Stimulated activated CD8-positive, alpha-beta memory T cell treated with anti-CD3 and anti-CD28 coated beads, Interleukin-7, amount 100 ng/mL, for 4 hours (primary cell): ENCODE measurements at places on chromosomes 5 and 9.

GRCh38 chr9:137162505-137163364, 7.1 kb downstream of the LRRC26 start:
- DNase-seq, result no peak

DNA sequence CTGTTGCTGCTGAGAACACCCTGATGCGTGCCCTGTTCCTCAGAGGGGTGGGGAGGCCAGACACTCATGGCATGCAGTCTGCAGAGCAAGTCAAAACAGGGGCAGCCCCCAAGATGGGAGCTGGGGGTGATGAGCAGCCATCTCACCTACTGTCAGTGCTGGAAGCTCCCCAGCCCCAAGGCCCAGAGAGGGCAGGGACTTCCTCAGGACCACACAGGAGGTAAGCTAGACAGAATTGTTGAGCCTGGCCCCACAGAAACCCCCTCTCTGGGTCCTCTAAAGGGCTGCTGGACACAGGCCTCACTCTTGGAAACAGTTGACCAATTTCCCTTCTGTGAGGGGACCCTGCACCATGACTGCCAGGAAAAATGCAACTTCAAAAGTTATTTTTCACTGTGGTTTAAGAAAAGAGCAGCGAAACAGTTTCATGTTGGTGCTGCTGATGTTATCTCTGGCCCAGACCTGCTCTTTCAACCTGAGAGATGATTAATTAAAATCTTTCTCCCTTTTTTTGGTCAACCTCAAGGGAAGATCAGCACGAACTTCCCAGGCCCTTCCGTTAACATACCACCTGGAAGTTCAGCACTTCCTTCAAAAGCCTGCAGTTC, 9.6 kb downstream of the CSF2 start:
- DNase-seq, result no peak

DNA sequence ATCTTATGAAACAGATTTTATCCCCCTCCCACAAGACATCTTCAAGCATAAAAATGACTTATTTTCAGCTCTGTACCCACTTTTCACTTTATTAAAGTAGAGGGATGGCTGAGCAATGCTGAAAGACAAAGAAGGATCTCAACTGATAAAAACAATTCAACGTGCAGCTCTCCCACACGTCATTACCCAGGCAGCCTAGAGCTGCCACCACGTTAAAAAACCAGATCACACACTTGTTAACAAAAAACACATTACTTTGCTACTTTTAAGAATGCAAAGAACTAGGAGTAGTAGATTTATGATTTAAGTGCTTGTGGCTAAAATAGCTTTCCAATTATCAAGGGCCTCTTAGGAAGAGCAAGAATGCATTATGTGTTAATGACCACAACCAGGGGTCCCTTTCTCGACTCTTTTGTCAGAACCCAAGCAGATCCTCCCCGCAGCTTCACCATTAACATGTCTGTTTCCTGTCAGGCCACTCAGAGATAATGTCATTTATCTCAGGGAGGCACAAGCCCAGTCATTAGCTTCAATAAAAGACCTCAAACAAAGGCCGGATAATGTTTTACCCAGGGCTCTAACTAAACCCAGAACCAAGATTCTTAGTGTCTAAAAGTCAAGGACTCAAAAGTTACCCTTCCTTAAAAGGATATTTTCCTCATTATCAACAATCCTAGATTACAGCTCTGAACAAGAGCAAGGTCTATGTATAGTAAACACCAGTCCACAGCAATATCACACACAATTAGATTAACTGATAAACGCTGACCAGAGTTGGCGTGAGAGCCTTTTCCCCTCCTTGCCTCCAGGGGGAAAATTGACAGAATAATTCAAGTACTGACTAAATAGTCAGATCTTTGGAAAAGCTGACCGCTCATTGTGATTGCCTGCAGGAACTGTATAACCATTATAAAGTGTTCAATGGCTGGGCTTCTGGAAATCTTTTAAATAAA, 7.5 kb downstream of the ZNF608 start:
- no peak for DNase-seq

DNA sequence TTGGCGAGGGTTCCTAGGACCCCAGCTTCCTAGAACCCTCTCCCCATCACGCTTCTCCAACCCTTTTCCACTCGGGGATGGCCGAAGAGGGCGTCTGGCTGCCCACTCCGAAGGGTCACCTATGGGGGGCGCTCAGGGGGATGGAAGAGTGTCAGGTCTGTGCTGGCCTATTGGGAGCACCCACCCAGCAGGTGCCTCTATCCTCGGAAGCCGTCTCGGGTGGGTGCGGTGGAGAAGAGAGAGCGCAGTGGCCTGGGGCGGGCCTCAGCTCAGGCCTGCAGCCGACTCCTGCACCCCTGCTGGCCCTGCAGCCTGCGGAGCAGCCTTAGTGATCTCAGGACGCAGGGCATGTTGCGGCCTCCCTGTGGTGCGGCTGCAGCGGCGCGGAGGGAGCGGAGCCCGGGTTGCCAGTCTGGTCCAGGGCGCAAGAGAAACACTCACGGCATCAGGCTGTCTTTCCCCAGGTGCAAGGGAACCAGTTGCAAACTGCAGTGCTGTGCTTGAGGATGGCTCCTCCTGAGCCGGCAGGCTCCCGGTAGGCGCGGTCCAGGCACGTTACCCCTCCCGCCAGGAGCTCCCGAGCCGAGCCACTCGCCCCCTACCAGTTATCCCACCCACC, 1.5 kb upstream of the IRX2 start:
- no peak for DNase-seq

- DNase-seq, result no peak
Measured at GRCh38 chr9:133993635-133994253, 1.6 kb upstream of the VAV2 start.

DNA sequence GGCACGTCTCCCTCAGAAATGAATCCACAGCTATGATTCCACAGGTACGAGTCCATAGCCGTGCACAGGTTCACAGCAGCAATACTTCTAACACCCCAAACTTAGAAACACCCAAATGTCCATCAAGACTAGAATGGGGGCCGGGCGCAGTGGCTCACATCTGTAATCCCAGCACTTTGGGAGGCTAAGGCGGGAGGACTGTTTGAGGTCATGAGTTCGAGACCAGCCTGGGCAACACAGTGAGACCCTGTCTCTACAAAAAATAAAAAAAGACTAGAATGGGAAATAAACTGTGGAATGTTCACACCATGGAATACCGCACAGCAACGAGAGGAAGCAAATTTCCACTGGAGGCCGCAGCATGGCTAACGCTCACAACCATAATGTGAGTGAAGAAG, 4.3 kb upstream of the DOLPP1 start:
- DNase-seq, result no peak

GRCh38 chr5:153974813-153975163, 63.9 kb downstream of the FAM114A2 start:
- no peak for DNase-seq
